ENCODE measurements at places on chromosomes 6 and 20. TPM values are rescaled to one million over a fixed set of nuclear protein-coding genes. Genes with fewer than 3 reads are reported as not detected.

Gene ZNF831
- total RNA-seq, result not detected

Gene KHDC1L
- not detected for total RNA-seq

Gene RPP40
- 33.9 TPM for total RNA-seq

Gene EPM2A
- 2.5 TPM for total RNA-seq

Gene SLC22A7
- total RNA-seq, result not detected

Gene PRRT1
- 0.71 TPM for total RNA-seq

Gene ERMARD
- total RNA-seq, result 6.4 TPM

Gene SLC22A3
- 35.7 TPM for total RNA-seq

Gene VNN1
- 0.09 TPM for total RNA-seq

Gene RIPPLY2
- total RNA-seq, result 0.64 TPM

Gene SLC17A1
- total RNA-seq, result not detected

Gene TNF
- total RNA-seq, result not detected

Gene WFDC12
- not detected for total RNA-seq

Gene C6orf163
- 0.24 TPM for total RNA-seq

Gene TMC2
- not detected for total RNA-seq

Gene SLC35D3
- total RNA-seq, result 0.07 TPM

Gene OPN5
- total RNA-seq, result not detected

Gene RIMS4
- 1.6 TPM for total RNA-seq

Gene OR2B6
- 0.15 TPM for total RNA-seq

Gene TULP1
- not detected for total RNA-seq

Gene TCF21
- total RNA-seq, result not detected

Gene CUL9
- total RNA-seq, result 8.3 TPM

Gene LST1
- 0.37 TPM for total RNA-seq

Gene MANEA
- total RNA-seq, result 4.1 TPM

Gene DAAM2
- not detected for total RNA-seq

Gene CST4
- not detected for total RNA-seq

Gene NEURL2
- 0.79 TPM for total RNA-seq

Gene PCSK2
- not detected for total RNA-seq

Gene PCK1
- total RNA-seq, result not detected

Gene RBPJL
- not detected for total RNA-seq

Gene CCN6
- not detected for total RNA-seq

Gene MOCS1
- total RNA-seq, result 1.3 TPM

Gene TRPC4AP
- total RNA-seq, result 58.3 TPM
